ENCODE measurements at places on chromosomes 5 and 9.

DNA sequence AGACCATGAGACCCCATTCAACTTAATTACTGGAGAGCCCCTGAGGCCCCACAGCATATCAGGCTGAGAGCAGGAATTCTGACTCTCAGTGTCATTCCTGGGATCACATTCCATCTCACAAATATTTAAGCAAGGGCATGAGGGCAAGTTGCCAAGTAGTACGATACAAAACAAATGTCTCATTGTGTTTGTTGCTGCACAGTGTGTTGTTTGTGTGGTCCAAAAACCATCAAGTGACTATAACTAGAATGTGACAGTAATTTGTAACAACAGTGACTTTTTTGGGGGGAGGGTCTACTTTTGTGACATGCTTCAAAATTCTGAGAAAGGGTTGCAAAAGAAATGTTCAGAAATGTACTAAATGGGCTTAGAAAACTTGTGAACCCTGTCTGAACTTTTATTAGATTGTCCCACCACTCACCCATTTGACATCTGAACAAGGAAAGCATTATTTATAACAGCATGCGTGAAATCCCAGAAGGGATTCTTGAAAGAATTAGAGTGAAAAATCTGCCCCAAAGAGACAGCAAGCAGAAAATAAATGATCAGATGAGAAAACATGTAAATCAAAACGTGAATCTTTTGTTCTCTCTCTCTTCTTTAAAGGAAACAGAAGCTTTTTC lies 347.0 kb downstream of the NTRK2 start:
- DNase-seq = no peak

DNA sequence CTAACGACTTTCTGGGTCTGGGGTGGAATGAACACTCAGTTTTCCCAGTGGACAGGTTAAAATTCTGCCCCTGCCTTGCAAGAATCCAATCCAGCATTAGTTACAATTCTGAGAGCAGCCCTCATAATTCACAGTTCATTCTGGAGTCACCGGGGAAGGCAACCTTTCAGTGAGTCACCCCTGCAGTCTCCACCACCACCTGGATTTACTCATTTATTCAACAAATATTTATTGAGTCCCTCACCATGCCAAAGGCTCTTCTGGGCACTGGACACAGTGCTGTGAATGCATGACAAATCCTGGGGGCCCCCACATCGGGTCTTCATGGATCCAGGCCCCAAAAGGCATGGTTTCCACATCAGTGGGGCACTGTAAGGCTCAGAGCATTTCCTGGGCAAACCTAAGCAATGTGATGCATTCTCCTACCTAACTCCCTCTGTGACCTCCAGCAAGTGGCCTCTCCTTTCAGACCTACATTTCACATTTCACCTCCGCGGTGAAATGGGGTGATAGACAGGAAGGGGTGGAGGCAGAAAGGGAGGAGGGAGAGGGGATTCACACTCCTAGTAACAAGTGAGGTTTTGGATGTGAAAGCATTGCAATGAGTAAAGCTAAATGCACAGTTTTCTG lies 6.4 kb upstream of the MSX2 start:
- DNase-seq = no peak

DNA sequence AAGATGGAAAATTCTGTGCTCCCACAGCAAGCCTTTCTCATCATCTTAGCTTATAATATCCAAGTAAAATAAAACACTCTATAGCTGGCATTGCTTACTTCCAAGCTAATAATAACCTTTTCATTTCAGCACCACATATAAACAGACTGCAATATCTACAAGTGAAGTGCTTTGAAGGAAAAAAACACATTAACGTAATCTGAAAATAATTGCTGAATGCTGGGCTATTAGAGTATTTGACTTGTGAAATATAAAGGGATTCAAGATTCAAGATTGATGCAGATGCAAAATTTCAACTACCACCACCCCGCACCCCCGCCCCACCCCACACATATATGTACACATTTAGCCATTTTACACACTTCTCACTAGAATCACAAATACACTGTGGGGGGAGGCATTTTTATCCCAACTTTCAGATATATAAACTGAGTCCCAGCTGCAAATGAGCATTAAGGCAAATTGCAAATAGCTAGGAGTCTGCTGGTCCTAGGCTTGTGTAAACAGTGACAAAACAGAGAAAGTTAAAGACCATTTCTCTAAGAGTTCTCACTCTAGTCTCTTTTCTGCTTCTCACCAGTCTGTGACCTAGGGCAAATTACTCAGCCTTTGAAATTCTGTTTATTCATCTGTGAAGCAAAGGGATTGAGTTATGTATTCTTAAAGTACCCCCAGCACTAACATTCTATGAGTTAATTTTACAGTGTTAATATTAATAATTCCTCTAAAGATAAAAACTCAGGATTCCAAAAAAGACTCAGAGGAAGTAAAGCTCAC lies 489.4 kb downstream of the PRELID2 start:
- DNase-seq = no peak

- no peak for DNase-seq
These were observed 8.0 kb upstream of the FXN start for GRCh38 chr9:69027355-69028097.

- no peak for DNase-seq
These were observed 84.0 kb downstream of the GTF3C4 start for GRCh38 chr9:132754236-132754635.

GRCh38 chr5:147939431-147940114 lies 33.2 kb upstream of the C5orf46 start:
- no peak for DNase-seq

GRCh38 chr9:4048441-4048840 lies 251.4 kb downstream of the GLIS3 start:
- DNase-seq = no peak

DNA sequence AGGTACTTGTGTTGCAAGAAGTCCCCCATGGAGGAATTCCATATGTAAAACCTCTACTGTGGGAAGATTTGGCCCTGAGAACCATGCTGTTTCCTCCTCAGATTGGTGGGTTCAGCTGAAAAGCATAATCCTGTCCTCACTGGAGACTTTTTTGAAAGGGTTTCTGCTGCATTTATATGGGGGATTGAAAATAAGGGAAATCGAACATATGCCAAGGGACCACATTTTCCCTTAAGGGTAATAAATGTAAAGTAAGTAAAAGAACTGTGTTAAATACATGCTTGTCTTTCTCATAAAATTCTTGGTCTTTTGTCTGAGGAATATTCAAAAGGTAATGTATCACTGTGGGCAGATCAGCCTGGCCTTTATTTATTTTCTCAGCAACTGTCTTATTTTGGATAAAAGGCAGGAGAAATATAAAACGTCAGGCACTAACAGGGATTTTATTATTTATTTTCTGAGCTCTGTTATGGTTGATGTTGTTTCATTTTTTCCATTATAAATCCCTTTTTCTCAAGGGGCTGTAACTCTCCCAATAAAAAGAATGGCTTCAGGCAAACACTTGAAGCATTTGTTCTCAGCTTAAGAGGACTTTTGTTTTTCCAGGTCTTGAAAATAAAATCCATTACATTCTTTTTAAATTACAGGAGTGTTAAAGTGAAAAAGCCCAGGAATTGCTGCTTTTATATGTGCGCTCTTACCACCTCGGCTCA lies 131.4 kb downstream of the FGF10 start:
- DNase-seq = no peak

- no peak for DNase-seq
These were observed 36.0 kb upstream of the BARHL1 start for GRCh38 chr9:132546148-132547051.

DNA sequence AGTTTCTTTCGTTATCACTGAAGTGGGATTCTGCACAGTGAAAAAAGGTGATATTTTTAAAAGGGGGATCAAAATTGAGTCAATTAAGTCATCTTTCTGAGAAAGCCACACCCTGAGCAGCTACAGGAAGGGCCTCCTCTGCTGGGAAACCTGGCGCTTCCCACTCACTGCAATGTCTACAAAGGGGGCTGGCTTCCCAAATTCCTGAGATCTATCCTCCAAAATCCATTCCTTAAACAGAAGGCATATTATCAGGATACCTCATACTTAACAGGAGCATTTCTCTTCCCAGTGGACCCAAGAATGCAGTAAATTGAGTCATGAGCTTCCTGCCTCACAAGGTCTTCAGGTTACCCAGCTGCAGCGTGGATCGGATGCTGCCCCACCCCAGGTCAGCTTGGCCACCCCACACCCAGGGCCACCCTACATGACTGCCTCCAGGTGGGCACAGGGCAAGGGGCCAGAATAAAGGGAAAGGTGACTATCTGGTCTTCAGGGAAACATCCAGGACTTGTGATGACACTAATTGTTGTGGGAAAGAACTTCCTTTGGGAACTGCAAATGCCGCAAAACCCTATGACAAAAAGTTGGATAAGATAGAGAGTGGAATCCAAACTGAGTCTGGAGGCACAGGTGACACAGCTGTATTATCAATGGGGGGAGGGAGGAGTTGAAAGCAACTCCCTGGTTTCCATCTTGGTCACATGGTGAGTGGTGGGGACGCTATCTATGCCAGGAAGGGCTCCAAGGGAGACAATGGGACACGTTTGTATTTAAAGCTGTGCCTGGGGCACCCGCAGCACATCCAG lies 42.3 kb downstream of the ROR2 start:
- DNase-seq = no peak

- no peak for DNase-seq
These were observed 30.4 kb downstream of the DUSP1 start for GRCh38 chr5:172740428-172741205.

DNA sequence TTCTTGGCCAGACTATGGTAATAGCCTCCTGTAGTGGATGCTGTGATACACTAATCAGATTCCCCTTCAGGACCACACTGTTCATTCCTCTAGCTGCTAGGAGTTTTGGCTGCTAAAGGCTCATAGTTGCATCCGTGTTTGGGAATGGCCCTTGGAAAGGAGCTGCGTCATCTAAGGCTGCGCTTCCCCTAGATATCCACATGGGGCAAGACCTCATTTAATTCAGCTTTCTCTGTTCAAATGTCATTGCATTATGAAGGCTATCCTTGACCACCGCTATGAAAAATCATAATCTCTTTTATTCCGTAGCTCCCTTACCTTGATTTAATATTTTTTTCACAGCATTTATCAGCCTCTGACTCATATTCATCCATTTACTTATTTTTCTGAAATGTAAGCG lies 258.3 kb upstream of the NR4A3 start:
- DNase-seq = no peak

GRCh38 chr5:14374100-14374499 lies 207.5 kb upstream of the OTULINL start:
- no peak for DNase-seq

GRCh38 chr5:122154491-122154890 lies 25.1 kb downstream of the ZNF474 start:
- DNase-seq = no peak

GRCh38 chr5:51395245-51395644 lies 12.0 kb downstream of the ISL1 start:
- DNase-seq = no peak

GRCh38 chr5:123273984-123274383 lies 149.2 kb downstream of the CEP120 start:
- DNase-seq = no peak

GRCh38 chr5:101306391-101307137 lies 403.5 kb upstream of the ST8SIA4 start:
- DNase-seq = no peak

GRCh38 chr5:58255970-58256369 lies 203.9 kb downstream of the PLK2 start:
- no peak for DNase-seq

Data from anterior cingulate cortex (tissue), 58 donors.